ENCODE measurements at places on chromosomes 12 and 14. TPM values are rescaled to one million over a fixed set of nuclear protein-coding genes. Genes with fewer than 3 reads are reported as not detected.

ZDHHC22 gene
- total RNA-seq, result not detected

NELL2 gene
- 4.6 TPM for total RNA-seq

BLOC1S1 gene
- total RNA-seq, result 255 TPM

KLRD1 gene
- total RNA-seq, result 6.0 TPM

WSCD2 gene
- 0.17 TPM for total RNA-seq
